Stimulated activated CD4-positive, alpha-beta T cell treated with anti-CD3 and anti-CD28 coated beads, Interleukin-1b, Interleukin-23, amount 100 ng/mL, for 1 hour (primary cell): ENCODE measurements at places on chromosomes 16 and 17.

- no peak for DNase-seq
Measured at GRCh38 chr16:47507701-47508100, 46.6 kb downstream of the PHKB start.

DNA sequence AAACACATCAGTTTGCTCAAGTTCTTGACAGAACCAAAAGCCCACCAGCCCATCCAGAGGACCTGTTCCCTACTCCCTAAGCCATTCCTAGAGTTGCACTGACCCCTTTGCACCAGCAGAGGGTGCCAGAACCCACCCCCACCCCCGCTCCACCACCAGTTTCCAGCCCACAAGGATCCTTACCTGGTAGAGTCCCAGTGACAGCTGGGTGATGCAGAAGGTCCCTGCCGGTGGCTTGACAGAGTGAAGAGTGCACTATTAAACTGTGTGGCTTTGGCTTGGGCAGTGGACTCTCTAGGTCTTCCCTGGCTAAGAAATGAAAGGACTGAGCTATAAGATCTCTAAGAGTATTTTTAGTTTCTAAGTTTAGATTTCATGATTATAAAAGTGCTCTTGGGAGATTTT is 73.3 kb upstream of the MTMR4 start:
- peak; percentile 30 for DNase-seq

GRCh38 chr17:73342541-73343167 is 30.9 kb upstream of the CDC42EP4 start:
- DNase-seq = no peak

GRCh38 chr16:22220069-22220440 is 14.0 kb downstream of the EEF2K start:
- no peak for DNase-seq

DNA sequence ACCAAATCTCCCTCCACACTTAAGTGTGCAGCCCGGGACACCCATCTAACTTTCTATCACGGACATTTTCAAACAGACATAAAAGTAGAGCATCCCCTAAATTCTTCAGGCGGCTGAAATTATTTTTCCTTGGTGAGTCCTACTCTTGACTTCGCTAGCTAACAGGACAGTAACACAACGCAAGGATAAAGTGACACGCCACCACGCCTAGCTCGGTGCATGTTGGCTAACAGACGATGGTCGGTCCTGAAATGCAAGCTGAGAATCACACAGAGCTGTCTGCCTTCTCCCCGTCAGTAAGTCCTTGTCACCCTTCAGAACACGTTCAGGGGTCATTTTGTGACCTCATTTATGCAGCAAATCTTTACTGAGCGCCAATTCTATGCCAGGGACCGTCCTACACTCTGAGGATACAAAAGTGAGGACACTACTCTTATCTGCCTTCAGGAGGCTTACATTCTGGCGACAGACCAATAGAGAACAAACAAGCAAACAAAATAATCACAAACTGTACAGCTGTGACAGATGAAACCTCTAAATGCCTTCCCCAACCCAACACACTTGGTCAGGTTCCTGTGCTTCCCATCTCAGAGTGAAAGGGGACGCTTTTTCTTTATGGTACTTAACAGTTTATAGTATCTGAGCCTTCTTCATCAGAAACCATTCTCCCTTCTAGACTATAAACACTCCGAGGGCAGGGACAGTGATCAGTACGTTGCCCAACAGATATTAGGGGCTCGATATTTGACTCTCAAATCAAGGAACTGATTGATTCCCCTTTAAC is 1.3 kb downstream of the NTAN1 start:
- DNase-seq = no peak

GRCh38 chr17:68248199-68248825 is 469 bp downstream of the AMZ2 start:
- no peak for DNase-seq

GRCh38 chr17:9977180-9977575 is 72.1 kb upstream of the RCVRN start:
- no peak for DNase-seq

DNA sequence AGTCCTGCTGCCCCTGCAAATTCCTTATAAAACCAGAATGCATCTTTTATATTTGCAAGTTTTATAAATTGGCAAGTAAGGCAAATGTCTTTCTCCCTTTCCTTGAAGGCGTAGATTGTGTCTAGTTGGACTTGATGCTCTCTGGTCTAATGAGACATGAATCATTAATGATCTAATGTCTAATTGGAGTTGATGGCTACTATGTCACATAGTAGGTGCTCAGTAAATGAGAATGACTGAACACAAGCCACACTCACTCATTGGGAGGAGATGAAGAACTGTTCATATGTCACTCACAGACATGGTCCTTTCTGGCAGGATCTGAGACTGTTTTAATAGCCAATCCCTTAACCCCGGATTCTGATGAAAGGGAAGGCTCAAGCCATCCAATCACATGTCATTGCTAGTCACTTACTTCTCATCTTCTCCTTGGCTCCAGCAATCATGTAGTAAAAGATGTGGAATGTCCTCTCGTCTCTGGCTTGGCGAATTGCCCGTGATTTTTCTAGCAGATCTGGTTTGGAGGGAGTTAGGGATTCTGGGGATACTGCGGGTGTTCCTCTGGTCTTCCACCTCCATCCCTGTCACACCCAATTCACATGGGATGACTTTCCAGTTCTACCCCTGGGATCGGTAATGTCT is 81.0 kb downstream of the MYH11 start:
- DNase-seq = no peak

DNA sequence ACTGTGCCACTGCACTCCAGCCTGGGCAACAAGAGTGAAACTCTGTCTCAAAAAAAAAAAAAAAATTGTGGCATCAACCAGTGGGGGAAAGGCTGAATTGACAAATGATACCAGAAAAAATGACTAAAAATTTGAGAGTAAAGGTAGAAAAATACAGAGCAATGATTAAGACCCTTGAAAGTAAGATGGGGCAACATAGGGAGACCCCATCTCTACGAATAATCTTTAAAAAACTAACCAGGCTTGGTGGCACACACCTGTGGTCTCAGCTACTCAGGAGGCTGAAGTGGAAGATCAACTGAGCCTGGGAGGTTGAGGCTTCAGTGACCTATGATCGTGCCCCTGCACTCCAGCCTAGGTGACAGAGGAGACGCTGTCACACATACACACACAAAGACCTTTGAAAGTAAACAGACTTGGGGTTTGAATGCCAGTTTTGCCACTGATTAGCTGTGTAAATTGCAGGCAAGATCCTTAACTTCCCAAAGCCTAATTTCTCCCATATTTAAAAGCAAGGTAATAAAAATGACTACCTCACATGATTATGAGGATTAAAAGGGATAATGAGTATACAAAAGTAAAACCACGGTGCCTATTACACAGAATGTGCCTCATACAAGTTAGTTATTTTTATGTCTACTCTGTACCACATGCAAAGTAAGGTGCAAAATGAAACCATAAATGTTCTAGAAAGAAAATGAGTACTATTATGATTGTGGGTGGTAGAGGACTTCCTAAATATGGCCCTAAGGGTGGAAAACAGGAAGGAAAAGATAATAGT is 21.7 kb upstream of the PAFAH1B1 start:
- no peak for DNase-seq

DNA sequence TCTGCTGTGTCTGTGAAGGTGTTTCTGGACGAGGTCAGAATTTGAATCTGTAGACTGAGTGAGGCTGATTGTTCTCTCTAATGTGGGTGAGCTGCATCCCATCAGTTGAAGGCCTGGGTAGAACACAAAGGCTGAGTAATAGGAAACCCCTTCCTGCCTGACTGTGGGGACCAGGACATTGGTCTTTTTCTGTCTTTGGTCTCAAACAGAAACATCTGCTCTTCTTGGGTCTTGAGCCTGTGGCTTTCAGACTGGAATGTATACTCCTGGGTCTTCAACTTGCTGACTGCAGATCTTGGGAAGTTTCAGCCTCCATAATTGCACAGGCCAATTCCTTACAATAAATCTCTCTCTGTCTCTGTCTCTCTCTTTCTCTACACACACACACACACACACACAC is 19.6 kb upstream of the LRRC75A start:
- DNase-seq = no peak
